ENCODE measurements at places on chromosomes 11 and 22.
A peak's percentile ranks its signal among the peaks of the same experiment; 100 is the strongest.

- peak; percentile 5 for DNase-seq
These were observed 171.9 kb downstream of the SHANK2 start for GRCh38 chr11:71080239-71081097.

- DNase-seq = no peak
These were observed 17.1 kb downstream of the PCF11 start for GRCh38 chr11:83174008-83174407.

- DNase-seq = no peak
These were observed 562 bp downstream of the ZBED4 start for GRCh38 chr22:49853981-49854831.

DNA sequence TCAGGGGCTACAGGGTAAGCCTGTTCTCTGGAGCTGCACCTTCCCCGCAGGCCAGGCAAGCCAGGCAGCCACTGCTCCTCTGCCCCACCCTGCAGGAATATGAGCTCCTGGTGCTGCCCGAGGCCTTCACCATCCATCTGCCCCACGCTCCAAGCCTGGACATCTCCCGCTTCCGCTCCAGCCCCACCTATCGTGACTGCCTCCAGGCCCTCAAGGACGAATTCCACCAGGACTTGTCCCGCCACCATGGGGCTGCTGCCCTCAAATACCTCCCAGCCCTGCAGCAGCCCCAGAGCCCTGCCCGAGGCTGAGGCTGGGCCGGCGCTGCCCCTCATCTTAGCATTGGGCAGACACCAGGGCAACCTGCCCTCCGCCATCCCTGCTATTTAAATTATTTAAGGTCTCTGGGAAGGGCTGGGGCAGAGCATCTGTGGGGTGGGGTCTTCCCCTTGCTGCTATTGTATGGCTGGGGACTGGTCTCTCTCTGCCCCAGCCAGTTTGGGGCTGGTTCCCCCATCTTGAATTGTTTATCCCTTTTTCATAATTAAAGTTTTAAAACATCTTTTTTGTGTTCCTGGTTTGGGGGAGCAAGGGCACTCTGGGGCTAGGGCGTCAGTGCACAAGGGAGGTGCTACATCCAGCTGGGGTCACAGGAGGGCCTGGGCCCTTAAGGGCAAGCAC is 6.2 kb downstream of the LARGE2 start:
- no peak for DNase-seq

GRCh38 chr22:29635734-29636357 is 32.4 kb downstream of the NF2 start:
- no peak for DNase-seq

DNA sequence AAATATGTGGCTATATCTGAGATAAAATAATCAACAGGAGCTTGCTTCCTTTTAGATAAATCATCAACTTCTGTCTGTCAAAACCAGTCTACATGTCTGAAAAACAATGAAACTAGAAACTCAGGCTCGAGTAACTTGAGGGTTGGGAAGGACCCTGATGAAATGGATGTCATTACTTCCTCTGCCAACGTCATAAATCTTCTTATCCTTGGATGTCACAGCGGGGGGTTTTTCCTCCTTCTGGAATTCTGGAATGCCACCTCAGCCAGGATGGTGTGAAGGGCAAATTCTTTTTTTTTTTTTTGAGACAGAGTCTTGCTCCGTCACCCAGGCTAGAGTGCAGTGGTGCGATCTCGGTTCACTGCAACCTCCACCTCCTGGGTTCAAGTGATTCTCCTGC is 13.4 kb downstream of the LGR4 start:
- DNase-seq = no peak

DNA sequence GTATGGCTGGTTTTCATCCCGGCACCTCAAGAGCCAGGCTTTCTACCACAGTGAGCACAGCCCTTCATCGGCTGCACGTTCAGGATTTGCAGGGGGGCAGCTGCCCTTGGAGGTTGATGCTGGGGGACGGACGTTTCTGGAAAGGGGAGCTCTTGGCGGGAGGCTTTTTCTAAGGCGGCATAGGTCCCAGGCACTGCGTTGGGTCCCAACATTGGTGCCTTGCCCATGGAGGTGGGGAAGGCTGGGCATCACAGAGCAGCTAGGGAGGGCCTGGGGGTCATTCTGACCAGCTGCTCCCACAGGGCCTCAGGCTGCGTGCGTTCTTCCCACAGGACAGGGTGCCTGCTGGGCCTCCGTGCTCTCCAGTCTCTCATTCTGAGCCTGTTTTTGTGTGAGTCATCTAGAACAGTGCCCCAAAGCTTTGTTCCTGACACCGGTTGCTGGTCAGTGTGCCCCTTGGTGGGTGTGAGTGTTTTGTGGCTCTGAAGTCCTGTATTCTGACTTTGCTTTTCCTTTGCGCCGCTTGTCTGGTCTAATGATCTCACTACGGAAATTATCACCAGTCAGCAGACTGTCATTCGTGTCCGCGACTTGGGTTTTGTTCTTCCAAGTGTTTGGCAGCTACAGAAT is 275.9 kb downstream of the TBC1D22A start:
- DNase-seq = no peak

- no peak for DNase-seq
These were observed 618 bp downstream of the MTA2 start for GRCh38 chr11:62601122-62601371.

DNA sequence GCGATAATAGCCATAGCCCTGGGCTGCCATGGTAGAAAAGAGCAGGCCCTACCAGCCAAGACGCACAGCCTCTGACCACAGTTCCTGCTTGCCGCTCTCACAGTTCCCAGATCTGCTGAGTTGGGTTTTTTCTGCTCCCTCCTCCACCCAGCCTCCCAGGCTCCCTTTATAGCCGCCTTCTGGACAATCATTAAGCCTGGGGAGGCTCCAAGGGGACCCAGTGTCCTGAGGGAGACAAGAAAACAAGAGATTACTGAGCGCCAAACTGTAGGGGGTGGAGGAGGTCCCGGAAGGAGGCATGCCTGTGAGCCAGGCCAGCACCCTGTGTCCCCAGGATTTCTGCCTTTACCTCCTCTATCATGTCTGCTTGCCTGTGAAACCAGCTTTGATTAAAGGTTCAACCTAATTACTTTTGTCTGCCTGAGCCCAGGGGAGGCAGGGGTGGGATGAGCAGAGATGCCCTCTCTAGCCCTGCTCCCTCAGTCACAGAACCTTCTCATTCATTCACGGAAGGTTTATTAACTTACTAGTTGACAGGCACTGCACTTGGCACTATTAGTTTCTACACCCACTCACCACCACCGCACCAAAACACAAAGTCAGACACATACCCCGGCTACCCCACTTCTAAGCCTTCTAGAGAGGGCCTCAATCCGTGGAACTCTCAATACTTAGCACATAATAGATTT is 1.2 kb downstream of the SLC37A4 start:
- DNase-seq = peak; percentile 35

- DNase-seq = no peak
These were observed 20.6 kb upstream of the DAGLA start for GRCh38 chr11:61659413-61660196.

- DNase-seq = no peak
These were observed 23.4 kb upstream of the GPR83 start for GRCh38 chr11:94424662-94425061.

All from activated T-cell treated with anti-CD3 and anti-CD28 coated beads for 4 hours (primary cell).